Left ventricle myocardium superior (tissue), 1 donor: ENCODE measurements at places on chromosomes 12 and 14. TPM values are rescaled to one million over a fixed set of nuclear protein-coding genes. Genes with fewer than 3 reads are reported as not detected.

DNA sequence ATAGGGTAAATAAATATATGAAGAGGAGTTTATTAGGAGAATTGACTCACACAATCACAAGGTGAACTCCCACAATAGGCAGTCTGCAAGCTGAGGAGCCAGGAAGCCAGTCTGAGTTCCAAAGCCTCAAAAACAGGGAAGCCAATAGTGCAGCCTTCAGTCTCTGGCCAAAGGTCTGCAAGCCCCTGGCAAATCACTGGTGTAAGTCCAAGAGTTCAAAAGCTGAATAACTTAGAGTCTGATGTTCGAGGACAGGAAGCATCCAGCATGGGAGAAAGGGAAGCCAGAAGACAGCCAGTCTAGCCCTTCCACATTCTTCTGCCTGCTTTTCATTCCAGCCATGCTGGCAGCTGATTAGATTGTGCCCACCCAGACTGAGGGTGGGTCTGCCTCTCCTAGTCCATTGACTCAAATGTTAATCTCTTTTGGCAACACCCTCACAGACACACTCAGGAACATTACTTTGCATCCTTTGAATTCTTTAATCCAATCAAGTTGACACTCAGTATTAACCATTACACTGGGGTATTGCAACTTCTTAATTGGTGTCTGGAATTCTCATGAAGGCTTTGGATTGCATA, 736.5 kb upstream of the LMO3 start:
- no peak for DNase-seq

GRCh38 chr12:25830456-25830855, 128.0 kb upstream of the RASSF8 start:
- no peak for DNase-seq

GRCh38 chr12:77610446-77610845, 220.2 kb upstream of the NAV3 start:
- DNase-seq, result no peak

- no peak for DNase-seq
These were observed 397.1 kb downstream of the SOX5 start for GRCh38 chr12:23552417-23552816.

- no peak for DNase-seq
These were observed 2.3 kb upstream of the M6PR start for GRCh38 chr12:8951744-8952143.

- no peak for DNase-seq
These were observed 157.4 kb downstream of the TBX5 start for GRCh38 chr12:114248527-114248926.

- no peak for DNase-seq
These were observed 28.4 kb upstream of the A2M start for GRCh38 chr12:9143929-9144729.

DNA sequence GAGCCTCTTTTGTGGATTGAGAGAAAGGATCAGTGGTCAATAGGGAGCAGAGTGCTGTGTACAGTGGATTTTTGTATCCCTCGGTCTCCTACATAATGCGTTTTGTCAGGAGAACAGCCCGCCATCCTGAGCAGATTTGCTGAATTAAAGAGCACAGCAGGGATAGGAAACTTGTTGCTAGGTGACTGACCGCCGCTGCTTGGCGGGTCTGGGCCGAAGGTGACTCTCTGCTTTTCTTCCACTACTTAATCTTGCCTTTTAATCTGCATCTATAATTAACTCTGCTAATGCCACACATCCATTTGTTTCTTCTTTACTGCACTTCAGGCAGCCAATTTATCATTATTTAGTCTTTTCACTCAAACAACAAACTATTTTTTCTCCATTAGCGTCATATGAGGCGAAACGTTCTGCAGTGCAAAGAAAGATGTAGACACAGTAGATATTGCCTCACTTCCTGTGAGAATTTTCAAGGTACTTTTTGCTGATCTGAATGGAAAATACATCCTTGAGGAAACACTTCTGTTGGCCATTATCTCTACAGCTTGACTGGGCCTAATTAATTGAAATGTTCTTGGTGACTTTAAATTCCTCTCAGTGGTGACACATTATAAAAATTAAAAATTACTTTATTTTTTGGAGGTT, 108.0 kb downstream of the PPM1A start:
- DNase-seq, result no peak

DNA sequence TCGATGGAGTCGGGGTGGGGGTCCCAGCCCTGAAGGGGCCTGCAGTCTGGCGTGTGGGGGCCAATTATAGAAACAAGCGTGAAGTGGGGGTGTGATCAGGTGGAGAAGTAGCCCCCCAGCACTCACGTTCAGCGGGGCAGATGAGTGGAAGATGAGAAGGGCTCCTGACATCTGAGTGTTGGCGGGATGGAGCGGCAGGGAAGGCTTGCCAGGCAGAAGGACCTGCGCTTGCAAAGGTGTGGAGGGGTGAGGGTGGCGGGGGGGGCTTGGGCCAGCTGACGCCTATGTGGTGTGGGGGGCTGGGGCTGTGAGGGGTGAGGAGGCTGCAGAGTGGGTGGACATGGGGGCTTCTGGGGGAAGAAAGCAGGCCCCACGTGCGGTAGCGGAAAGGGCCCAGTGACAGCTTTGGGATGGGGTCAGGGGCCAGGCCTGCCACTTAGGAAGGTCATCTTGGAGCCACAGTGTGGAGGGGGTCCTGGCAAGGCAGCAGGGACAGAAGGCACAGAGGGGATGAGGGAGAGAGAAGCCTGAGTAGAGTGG, 22.2 kb upstream of the BEGAIN start:
- no peak for DNase-seq

DNA sequence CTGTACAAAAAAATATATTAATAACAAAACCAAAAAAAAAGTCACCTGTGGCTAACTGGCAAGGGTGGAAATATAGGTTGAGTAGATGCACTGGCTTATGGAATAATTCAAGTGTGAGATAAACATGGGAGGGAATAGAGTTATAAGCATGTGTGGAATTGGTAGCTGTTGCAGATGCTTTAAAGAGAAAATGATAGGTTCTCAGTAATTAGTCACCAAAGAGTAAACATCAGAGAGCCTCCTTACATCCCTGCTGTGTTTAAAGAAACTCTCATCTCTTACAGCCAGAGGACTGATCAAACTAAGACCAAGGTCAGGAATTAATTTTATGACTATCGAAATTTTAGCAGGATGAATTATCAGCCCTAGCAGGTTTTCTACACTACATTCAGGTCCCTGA, 70.5 kb downstream of the EGLN3 start:
- no peak for DNase-seq

DNA sequence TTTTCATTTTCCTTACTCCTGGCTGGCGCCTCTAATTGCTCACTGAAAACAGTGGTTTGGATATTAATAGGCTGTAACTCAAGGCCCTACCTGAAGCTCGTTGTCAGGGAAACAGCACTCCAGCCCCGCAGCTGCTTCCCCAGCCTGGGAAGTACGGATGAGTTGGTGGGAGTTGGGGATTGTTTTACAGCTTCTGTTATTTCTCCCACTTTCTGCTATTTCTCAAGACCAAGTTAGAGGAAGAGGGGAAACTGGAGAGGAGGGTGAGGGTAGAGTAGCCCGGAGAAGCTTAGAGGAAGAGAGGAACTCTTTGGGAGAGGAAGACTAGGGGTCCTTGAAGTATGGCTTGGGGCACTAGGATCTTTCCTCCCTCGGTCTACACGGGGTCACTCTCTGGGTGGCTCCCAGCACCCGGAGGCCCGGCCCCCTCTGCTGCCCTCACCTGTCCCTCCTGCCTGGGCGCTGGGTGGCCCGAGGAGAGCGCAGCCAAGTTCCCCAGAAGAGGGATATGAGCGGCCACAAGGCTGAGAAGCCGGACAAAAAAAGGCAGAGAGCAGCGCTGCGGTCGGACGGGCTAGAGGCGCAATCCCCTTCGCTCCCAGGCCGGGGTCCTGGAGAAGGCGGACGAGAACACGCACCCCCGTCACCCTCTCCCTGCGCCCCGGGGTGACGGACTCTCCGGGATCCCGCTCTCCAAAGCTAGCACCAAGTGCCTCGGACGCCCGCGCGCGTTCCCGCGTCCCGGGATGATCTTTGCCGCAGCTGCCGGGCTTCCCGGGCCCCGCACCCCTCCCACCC, 671 bp downstream of the SPTB start:
- DNase-seq, result peak; percentile 54

GRCh38 chr14:35632271-35632670, 98.3 kb downstream of the INSM2 start:
- no peak for DNase-seq

- no peak for DNase-seq
These were observed 546.8 kb downstream of the BCL11B start for GRCh38 chr14:98725191-98725590.

DNA sequence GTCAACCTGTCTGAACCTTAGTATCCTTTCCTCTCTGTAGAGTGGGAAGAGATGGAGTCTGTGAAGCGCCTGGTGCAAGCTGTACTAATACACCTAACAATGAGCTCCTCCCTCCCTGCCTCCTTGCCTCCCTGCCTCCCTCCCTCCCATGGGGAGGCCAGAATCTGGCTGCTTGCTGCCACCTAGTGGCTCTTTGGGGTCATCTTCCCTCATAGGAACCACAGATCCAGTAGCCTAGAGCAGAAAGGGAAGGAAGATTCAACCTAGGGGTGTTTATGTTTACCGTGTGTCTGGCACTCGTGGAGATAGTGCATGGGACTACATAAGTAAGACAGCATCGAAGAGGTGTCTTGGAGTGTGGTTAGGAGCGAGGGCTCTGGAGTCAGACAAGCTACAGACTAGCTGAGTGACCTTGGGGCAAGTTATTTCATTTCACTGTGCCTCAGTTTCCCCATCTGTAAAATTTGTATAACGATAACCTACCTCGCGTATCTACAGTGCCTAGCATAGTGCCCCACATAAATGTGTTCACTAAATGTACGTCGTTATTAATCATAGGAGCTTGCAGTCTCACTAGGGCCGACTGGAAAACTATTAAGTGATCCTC, 35.5 kb upstream of the TSPAN9 start:
- peak; percentile 57 for DNase-seq

DNA sequence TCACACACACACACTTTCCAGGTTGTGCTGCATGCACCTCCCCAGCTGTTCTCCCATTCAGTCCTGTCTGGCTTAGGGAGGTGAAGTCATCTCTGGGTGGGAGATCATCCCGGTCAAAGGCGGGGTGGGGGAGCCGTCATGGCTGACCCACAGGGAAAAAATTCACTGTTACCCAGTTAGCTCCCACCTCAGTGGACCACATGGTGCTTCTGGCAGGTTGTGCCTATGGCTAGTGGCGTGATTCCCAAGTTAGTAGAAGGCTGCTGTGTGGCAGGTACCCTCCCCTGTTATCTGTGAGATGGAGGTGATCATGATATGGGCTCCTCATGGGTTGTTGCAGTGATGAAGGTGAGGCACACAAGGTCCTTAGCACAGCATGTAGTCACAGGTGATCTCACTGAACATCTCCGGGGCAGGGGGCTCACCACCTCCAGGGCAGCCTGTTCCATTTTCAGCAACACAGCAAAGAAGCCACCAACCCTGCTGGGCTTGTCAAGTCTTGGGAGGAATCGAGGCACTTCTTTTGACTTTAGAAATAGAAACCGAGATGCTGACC, 154.9 kb upstream of the CCND2 start:
- DNase-seq, result no peak

GRCh38 chr14:31426663-31427062, 6.3 kb upstream of the HEATR5A start:
- no peak for DNase-seq

GRCh38 chr14:69895109-69895508, 15.9 kb downstream of the SMOC1 start:
- DNase-seq, result no peak

GRCh38 chr14:103142026-103142425, 18.8 kb downstream of the TNFAIP2 start:
- no peak for DNase-seq

GRCh38 chr12:538731-539539, 79.2 kb downstream of the B4GALNT3 start:
- peak; percentile 85 for DNase-seq

The EIF2S3B gene
- not detected for total RNA-seq

The CPNE6 gene
- total RNA-seq, result not detected

The PTCSC3 gene
- total RNA-seq, result not detected

The KRT74 gene
- not detected for total RNA-seq

The HNF1A gene
- total RNA-seq, result not detected

The CTSG gene
- 1.4 TPM for total RNA-seq

The CLEC4D gene
- total RNA-seq, result not detected

The GPRC5A gene
- 1.9 TPM for total RNA-seq

The HOXC10 gene
- total RNA-seq, result not detected

The GPR68 gene
- 0.35 TPM for total RNA-seq

The ZNF385A gene
- 7.7 TPM for total RNA-seq
